ENCODE measurements at places on chromosomes 12 and 14.

DNA sequence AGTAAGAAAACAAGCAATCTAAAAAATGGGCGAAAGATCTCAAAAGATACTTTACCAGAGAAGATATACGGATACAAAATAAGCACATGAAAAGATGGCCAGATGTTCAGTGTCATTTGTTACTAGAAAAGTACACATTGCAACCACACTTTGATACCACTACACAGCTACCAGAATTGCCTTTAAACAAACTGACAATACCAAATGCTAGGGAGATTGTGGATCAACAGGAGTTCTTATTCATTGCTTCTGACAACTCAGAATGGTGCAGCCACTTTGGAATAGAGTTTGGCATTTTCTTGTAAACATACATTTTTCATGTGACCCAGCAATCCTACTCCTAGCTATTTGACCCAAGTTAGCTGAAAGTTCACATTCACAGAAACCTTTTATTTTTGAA, 136.3 kb downstream of the FUT8 start:
- DNase-seq = no peak

GRCh38 chr12:1439687-1440086, 154.7 kb downstream of the FBXL14 start:
- DNase-seq = no peak

DNA sequence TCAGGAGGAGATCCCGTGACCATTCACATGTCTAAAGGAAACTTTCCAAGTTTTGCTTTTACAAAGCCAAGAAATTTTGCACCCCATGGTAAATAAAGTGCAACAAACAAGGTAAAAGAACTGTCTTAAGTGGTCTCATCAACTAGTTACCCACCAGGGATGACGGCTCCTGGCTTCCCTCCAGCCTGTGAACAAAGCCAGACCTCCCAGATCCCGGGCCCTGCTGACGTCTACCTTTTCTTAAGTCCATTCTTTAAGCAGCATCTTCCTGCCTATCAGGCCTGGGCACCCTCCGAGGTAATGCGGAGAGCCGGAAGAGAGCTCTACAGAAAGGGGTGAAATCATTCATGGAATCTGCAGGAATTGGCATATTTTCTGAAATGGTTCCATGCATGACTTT, 58.0 kb upstream of the DAAM1 start:
- DNase-seq = no peak

- no peak for DNase-seq
Measured at GRCh38 chr12:24565300-24565699, 383.6 kb downstream of the BCAT1 start.

All from eye (tissue), 1 donor.